ENCODE measurements at places on chromosomes 7 and 10.

DNA sequence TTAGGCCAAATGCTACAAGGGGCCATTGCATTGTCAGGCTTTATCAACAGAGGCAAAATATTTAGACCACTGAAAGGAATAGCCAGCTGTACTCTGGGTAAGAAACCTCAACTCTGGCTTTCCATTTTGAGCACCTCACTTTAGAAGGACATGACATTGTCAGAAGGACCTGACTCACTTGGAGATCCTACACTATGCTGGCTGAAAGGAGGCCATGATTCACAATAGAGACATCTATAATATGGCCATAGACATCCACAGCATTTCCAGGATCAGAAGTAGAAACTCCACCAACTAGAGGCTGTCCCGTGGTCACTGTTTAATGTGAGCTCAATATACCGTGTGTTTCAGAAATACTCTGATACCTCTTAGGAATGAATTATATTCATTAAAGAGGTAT lies 140.9 kb downstream of the BTAF1 start:
- no peak for DNase-seq

DNA sequence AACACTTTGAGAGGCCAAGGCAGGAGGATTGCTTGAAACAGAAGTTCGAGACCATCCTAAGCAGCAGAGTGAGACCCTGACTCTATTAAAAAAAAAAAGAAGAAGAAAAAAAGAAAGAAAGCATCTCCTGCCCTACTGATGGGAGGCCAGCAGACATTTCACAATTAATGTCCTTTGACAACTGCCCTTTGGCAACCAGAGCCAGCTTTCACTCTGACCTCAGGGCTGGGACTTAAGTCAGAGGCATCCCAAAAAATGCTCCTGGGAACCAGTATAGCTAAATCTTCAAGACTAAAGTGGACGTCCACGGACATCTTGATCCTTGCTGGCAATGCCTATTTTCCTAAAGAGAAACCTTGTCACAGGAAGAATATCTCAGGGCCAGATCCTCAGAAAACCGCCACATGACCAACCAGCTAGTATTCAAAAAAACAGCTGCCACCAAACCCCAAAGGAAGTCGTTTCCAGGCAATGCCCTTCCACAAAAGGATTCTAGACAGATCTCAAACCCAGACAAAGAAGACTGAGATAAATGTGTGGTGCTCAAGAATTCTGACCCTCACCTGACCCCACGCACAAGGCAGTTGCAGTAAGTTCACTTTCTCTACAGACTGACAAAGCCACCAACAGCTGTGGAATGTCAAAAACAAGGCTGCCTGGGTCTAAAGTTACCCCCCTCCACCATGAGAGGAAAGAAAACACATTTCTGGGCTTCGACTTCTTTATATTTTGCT lies 18.4 kb downstream of the GFRA1 start:
- no peak for DNase-seq

DNA sequence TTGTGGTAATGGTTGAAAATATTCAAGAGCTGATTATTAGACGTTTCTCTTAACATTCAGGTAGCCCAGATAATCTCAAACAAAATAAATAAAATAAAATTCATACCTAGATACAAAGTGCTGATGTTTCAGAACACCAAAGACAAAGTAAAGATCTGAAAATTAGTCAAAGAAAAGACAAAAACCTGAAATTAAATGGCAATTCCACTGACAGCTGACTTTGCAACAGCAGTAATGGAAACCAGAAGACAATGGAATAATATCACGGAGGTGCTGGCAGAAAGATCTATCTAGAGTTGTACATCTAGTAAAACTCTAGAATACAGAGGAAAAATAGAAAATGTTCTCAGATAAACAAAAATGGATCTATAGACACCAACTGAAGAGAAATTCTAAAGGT lies 58.0 kb upstream of the IKZF1 start:
- DNase-seq = no peak

DNA sequence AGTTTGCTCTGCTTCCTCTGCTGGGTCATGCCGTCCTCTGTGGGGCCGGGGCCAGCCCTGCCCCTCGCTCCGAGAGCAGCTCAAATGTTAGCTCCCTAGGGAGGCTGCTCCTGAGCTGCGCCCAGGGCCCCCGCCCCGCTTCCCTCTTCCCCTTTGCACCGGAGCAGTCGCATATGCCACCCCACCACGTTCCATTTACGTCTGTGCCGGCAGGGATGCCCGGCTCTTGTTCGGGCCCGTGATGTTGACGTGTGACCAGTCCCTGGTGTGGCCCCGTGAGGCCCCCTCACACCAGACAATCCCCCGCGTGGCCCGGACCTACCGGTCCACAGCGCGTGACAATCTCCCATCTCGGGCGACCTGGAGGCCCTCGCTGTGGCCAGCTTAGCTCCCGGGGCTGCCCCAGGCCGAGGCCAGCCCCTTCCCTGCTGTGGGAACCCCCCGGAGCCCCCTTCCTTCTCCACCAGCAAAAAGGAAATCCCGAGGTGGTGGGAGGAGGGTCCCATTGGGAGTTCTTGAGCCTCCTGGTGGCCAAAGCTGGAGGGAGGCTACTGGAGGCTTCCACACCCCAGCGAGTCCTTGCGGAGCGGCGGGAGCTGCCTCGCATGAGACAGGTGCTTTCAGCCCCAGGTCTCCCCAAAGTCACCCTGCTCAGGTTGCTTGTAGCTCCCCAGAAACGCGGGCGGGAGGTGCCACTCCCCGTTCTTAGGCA lies 15.2 kb downstream of the FAM20C start:
- DNase-seq = no peak
